Hypothalamus (tissue), 51 donors: ENCODE measurements at places on chromosomes 3 and 15.

DNA sequence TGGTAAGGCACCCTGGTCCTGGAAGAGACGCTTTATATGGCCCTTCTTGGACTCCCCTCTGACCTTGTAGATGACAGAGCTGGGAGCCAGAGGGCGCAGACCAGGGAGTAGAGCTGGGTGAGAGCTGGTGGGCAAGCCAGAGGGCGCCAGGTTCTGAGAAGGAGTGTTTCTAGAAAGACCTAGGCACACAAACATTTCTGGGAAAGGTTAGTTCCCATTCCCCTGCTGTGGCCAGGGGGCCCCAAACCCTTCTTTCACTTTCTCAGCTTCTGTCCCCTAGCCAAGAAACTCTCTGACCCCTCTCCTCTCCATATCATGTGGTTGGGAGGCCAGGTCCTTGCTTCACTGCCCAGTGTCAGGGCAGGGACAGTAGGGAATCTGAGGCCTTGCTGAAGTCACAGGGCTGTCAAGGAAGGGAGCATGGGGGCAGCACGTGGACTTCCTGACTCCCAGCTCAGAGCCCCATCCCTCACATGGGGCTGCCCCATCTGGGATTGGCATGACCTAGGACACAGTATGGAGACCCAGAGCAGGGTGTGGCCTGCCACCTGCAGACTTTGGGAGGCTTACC lies 3.6 kb downstream of the HEMK1 start:
- DNase-seq = no peak

GRCh38 chr3:8156831-8157230 lies 344.8 kb upstream of the LMCD1 start:
- DNase-seq = no peak

- DNase-seq = no peak
These were observed at the start of gene TP63 for GRCh38 chr3:189631373-189631408. TP63 (plus strand) TSS chr3:189631389; CDS start chr3:189631516, 127 bp downstream.

GRCh38 chr3:77605308-77605707 lies 565.4 kb downstream of the ROBO2 start:
- no peak for DNase-seq

- no peak for DNase-seq
These were observed 32.8 kb downstream of the IFT57 start for GRCh38 chr3:108189440-108189839.

DNA sequence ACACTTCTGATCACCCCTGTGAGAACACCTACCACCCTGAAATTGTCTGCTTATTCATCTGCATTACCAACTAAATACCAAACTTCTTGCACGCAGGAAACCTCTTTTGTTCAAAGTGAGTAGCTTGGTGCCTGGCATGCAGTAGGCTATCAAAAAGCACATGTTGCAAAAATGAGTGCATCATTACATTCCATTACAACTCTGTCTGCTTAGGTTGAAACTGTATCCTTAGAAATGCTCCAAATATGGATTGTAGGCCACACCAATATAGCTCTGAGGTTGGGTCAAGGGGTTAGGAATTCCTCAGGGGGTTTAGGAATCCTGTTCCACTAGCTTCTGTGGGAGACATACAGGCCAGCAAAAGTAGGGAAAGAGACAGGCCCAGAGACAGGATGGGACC lies 107.2 kb downstream of the THRB start:
- no peak for DNase-seq

GRCh38 chr3:84744130-84744529 lies 214.7 kb upstream of the CADM2 start:
- no peak for DNase-seq

DNA sequence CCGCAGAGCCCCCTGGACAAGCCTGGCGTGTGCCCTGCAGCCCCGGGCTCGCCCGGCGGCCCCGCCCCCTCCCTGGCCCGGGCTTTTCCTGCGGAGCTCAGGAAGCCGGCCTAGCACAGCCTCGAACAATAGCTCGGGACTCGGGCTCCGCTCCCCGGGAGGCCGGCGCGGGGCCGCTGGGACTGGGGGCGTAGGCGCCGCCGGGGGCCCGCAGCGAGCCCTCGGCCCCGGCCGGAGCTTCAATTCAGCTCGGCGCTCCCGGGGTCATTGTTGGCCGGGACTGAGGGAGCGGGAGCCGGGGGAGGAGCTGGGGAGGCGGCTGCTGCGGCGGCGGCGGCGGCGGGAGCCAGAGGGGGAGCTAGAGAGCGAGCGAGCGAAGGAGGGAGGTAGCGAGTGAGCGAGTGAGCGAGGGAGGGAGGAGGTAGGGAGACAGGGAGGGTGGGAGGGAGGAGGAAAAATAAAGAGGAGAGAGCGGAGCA lies 41.0 kb upstream of the ROPN1 start:
- DNase-seq = peak; percentile 65

DNA sequence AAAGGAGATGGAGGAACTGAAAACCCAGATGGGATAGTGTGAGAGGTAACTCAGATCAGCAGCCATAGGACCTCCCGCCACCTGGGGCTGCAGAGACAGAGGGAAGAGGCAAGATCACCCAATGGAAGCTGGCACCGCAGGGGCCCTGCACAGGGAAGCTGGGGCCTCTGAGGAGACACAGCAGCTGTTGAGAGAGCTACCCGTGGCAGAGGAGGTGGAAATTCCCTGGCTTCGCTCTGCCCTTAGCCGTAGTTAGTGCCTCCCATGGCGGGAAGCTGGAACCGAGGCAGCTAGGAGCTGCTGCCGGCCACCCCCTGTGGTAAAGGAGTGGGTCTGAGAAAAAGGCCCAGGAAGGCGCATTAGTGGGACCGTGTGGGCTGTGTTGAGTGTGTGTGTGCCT lies 18.0 kb upstream of the PLXNA1 start:
- no peak for DNase-seq

- no peak for DNase-seq
These were observed 108.0 kb downstream of the MFSD1 start for GRCh38 chr3:158909870-158910269.

- no peak for DNase-seq
These were observed 190.1 kb downstream of the IL5RA start for GRCh38 chr3:2920103-2920502.

DNA sequence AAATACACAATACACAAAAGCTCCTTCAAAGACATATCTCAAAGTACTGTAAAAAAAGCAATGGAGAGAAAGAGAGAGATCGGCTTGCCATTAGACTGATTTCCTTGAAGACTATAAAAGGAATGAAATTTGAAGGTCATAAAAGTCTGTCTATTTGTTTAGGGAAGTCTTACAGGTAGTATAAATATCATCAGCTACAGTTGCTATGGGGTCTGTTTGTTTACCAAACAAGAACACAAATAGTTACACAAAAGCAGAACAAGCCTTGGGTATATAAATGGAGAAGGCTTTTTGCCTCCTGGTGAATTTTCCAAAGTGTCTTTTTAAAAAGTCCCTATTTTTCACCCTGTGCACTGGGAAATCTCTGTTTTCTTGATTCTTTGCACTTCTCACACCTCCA lies 552.3 kb downstream of the FOXP1 start:
- DNase-seq = no peak

- no peak for DNase-seq
These were observed 660 bp upstream of the ADAMTSL3 start for GRCh38 chr15:83653288-83653638.

DNA sequence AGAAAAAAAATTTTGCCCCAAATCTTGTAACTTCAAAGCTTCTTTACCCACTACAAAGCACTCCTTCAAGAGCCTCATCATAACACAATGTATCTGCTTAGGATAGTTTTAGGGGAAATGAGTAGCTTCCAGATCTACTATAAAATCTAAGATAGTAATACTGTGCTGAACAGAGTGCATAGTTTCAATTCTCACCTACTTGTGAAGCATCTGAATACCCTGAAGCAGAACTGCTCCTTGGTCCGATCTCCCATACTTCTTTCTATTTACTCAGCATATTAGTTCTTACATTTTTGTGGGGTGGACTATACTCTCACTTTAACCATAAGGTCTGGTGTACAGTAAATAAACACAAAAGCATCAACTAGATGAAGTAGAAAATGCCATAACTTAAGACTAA lies 9.6 kb downstream of the TFRC start:
- DNase-seq = no peak

DNA sequence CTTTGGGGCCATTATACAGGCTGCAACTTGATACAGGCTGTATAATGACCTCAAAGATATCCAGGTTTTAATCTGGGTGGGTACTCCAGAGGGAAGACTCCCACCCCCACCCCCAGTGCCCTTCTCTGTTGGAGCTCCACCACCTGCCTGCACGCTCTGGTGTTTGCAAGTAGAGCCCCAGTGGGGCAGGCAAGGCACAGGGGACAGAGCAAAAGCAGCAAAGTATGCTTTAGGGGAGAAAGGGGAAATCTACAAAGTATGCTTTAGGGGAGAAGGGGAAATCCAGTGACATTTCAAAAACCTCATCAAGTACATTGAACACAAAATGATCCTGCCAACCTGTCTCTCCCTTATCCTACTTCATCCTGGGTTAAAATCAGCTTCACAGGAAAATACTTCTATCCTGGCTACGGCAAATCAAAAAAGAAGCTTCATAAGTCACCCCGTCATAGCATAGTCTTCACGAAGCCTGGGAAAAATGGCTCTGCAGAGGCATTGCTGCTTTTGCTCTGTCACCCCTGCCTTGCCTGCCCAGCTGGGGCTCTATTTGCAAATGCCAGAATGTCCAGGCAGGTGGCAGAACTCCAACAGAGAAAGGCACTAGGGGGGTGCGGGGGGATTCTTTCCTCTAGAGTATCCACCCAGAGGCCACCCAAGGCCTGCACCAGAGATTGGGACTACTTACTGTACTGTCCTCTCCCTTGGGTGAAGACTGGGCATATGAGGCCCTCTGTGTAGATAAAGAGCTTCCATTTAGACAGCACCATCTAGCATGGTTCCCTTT lies 60.9 kb upstream of the ATP11B start:
- no peak for DNase-seq

GRCh38 chr3:853489-853888 lies 239.3 kb upstream of the CNTN6 start:
- no peak for DNase-seq

DNA sequence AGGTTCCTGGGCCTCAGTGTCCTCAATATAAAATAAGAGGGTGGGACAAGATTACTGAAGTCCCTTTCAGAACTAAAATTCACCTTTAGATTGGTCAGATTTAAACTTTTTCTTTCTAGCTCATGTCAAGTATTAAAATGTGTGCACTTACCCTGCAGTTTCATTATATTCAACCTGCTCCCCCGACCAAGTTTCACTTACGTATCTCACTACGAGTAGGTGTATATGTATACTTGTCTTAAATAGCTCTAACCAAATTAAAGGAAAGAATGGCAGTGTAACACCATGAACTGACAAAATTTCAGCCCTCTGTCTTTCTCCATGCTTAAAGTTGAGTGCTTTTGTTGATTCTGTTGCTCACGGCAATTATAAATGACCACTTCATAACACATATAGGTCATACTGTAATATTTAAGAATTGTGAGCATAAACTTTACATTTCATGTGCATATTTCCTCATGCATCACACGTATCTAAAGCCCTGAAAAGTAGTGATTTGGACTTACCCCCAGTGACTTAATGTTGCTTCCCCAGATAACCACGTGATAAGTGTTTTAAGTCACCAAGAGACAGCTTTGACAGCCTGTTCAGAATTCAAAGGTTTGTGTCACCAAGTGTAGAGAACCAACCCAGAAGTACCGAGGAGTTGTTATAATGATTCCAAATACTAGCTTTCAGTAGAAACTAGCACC lies 70.0 kb downstream of the PGPEP1L start:
- no peak for DNase-seq

GRCh38 chr3:57046101-57046765 lies 14.2 kb upstream of the SPATA12 start:
- DNase-seq = no peak

GRCh38 chr3:170419557-170420087 lies 954 bp downstream of the CLDN11 start:
- peak; percentile 50 for DNase-seq

GRCh38 chr15:64774629-64775493 lies 528 bp downstream of the RBPMS2 start:
- no peak for DNase-seq

DNA sequence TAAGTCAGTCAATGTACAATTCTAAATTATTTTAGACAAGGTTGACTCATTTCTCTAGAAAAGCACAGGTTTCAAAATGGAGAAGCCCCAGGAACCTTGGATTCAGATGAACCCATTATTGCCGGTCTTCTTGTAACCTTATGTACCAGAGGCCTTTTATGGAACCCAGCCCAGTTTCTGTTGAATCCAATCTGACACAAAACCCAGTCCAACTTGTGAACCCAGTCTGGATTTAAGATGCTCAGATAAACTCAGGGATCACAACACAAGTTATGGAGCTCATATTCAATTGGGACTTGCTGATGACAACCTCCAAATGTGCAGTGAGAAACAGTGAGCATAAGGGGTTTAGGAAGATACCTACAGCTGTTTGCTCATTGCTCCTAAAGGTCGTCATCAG lies 16.4 kb upstream of the B4GALT4 start:
- DNase-seq = no peak

DNA sequence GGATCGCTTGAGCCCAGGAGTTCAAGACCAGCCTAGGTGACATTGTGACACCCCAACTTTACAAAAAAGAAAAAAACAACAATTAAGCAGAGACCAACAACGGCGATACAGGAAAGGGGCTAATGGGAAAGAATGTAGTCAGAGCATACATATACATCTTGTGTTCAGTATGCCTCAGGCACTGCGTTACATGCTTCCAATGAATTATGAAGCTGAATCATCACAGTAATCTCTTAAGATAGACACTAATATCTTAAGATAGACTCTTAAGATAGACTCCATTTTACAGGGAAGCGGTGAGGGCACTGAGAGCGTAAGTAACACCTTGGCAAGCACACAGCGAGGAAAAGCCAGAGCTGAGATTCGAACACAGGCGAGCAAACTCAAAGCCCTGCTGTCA lies 6.1 kb upstream of the LDHAL6B start:
- DNase-seq = no peak

GRCh38 chr3:41519746-41520145 lies 320.4 kb downstream of the CTNNB1 start:
- no peak for DNase-seq

DNA sequence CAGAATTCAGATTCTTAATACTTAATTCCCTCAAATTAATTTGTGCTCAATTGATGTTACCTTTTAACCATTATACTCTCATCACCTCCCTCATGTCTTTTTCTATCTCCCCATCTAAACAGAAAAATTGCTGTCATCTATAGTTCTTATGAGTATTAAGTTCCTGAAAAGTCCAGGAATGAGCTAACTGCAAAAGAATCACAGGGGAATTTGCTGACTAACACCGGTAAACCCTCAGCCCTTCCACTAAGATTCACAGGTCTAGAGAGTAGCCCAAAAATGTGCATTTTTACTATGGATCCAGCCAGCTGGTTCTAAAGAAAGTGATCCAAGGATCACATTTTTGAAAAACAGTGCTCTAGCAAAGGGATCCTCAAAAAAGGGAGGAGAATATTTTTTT lies 67.0 kb downstream of the SETD2 start:
- DNase-seq = no peak
